A549 treated with AZD2906 at 1 μM for 4 hours (cell line): ENCODE measurements at places on chromosomes 13 and 19. TPM values are rescaled to one million over a fixed set of nuclear protein-coding genes. Genes with fewer than 3 reads are reported as not detected.

Gene DNAAF3
- 4.6 to 5.9 TPM (median 5.4 TPM) in 5 replicates for total RNA-seq

Gene PRODH2
- 0.14 to 0.56 TPM (median 0.23 TPM) in 5 replicates for total RNA-seq

Gene ZNF850
- total RNA-seq, result 0.31 to 0.76 TPM (median 0.37 TPM) in 5 replicates

Gene SLC15A1
- 0.02 to 0.09 TPM (median 0.03 TPM) in 4 of 5 replicates, not detected in the other for total RNA-seq

Gene UBA52
- 983 to 1,214 TPM (median 1,180 TPM) in 5 replicates for total RNA-seq

Gene IGFL1
- total RNA-seq, result 1.0 to 2.3 TPM (median 1.9 TPM) in 5 replicates

Gene SLC6A16
- 0.74 to 1.3 TPM (median 1.1 TPM) in 5 replicates for total RNA-seq

Gene ZNF677
- total RNA-seq, result not detected in 5 replicates

Gene C19orf85
- not detected in 5 replicates for total RNA-seq
